ENCODE measurements at places on chromosomes 13 and 19.

- no peak for DNase-seq
Observed at GRCh38 chr13:94822356-94822755, 110.0 kb upstream of the SOX21 start.

DNA sequence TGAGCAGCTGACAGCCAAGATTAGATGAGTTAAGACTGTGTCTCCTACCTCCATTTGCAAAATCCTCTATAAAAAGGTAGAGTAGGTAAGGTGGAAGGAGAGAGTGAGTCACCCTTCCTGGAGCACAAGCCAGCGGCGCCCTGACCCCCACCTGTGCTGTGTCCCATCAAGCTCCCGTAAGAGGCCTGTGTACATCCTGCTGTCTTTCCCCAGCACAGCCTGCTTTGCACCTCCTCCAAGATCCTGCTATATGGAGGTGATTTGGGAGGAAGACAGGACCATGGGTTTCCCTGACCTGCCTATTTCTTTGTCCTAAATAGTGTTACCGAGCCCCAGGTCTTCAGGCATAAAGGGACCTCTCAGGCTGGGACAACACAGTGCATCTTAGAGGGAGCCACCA, 62.3 kb upstream of the UQCRFS1 start:
- no peak for DNase-seq

GRCh38 chr19:51009061-51009891, 7.9 kb upstream of the KLK8 start:
- no peak for DNase-seq

DNA sequence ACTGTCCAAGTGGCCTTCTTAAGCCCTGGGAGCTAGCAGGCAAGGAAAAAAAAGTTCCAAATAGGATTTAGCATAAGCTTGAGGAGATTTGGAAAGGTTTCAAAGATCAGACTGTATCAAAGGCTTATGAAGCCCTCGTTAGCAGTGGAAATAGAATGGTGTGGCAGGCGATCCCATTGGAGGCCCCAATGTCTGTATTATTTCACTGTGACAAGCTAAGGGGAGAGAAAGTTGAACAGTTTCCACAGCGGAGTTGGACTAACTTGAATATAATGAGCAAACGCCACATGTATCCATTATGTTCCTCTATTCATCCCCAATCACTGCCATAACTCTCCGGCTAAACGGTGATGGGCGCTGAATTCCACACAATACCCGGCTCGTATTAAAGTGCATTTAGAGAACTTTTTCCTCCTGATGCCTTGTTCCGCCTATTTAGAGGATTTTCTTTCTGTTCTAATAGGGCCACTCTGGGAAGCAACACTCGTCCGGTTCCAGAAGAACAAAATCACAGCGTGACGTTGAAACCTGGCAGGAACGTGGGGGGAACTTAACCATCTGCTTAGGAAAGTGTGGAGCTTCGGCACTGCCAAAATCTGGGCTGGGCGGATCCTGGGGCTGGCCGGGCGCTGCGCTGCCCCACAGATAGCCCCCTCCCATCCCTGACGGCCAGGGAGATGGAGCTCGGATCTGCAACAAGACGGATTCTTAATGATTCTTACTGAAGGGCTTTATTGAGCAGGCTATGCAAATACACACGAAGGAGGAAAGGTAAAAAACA, 1.0 kb upstream of the PCDH8 start:
- no peak for DNase-seq

GRCh38 chr13:98208606-98209005, 31.5 kb upstream of the RNF113B start:
- DNase-seq: no peak

All from uterus (tissue), 4 donors.